ENCODE measurements at places on chromosomes 1 and 21. TPM values are rescaled to one million over a fixed set of nuclear protein-coding genes. Genes with fewer than 3 reads are reported as not detected.

The SLC2A5 gene
- 2.6 TPM for total RNA-seq

The LYPD8 gene
- total RNA-seq, result not detected

The ASPM gene
- total RNA-seq, result 58.0 TPM

The OPRD1 gene
- not detected for total RNA-seq

The PLCH2 gene
- total RNA-seq, result under 0.01 TPM

The LCE1E gene
- total RNA-seq, result not detected

The RWDD3 gene
- 6.9 TPM for total RNA-seq

The FNDC10 gene
- 3.5 TPM for total RNA-seq

The SLC45A1 gene
- 1.9 TPM for total RNA-seq

The HORMAD1 gene
- 2.4 TPM for total RNA-seq

The TDRD5 gene
- not detected for total RNA-seq

The SAMSN1 gene
- total RNA-seq, result not detected

The LIN28A gene
- total RNA-seq, result not detected

The LCE1F gene
- not detected for total RNA-seq

The MCOLN3 gene
- total RNA-seq, result 0.29 TPM

The CCDC30 gene
- total RNA-seq, result 0.66 TPM

The TLCD4 gene
- total RNA-seq, result 0.29 TPM

The BRDT gene
- 2.1 TPM for total RNA-seq

The NTMT2 gene
- total RNA-seq, result not detected

The VHLL gene
- total RNA-seq, result 0.29 TPM

The TNFAIP8L2 gene
- not detected for total RNA-seq

The DEGS1 gene
- 152 TPM for total RNA-seq

The MMEL1 gene
- total RNA-seq, result not detected

The FCER1G gene
- not detected for total RNA-seq

The S100PBP gene
- total RNA-seq, result 34.4 TPM

The C1orf185 gene
- not detected for total RNA-seq

The PHLDA3 gene
- total RNA-seq, result 72.2 TPM

The LIPI gene
- total RNA-seq, result not detected

The A3GALT2 gene
- not detected for total RNA-seq

The GBP2 gene
- total RNA-seq, result 39.8 TPM

The TMEM35B gene
- total RNA-seq, result 22.3 TPM

Data from placental pericyte (primary cell).